Effector memory CD8-positive, alpha-beta T cell (primary cell): ENCODE measurements at places on chromosomes 6 and 20.

GRCh38 chr6:16956361-16956760 lies 145.5 kb upstream of the STMND1 start:
- DNase-seq: no peak

- no peak for DNase-seq
Measured at GRCh38 chr6:127969701-127970100, 68.8 kb upstream of the THEMIS start.

GRCh38 chr20:20772497-20773085 lies 60.1 kb upstream of the RALGAPA2 start:
- no peak for DNase-seq

DNA sequence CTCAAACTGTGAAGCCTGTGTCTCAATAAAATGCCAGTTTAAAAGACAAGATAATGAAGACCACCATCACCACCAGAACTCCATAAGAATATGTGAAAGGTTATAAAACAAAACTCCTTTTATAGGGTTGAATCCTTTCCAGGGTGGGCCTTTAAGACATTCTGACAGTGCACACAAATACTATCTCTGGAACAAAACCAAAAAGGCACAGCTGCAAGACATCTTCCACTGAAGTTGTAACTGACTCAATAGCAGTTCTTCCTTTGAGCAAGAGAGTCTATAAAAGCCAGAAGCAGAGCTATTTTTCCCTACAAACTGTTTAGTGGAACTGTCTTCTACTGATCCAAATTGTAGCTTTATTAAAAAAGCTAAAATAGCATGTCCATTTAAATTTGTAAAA lies 81.6 kb downstream of the EPB41L2 start:
- DNase-seq: no peak

GRCh38 chr20:59378396-59378795 lies 78.0 kb downstream of the EDN3 start:
- no peak for DNase-seq

- DNase-seq: no peak
Measured at GRCh38 chr6:5751525-5752390, 255.0 kb downstream of the NRN1 start.

GRCh38 chr6:167073679-167074274 lies 49.1 kb upstream of the CCR6 start:
- DNase-seq: no peak

DNA sequence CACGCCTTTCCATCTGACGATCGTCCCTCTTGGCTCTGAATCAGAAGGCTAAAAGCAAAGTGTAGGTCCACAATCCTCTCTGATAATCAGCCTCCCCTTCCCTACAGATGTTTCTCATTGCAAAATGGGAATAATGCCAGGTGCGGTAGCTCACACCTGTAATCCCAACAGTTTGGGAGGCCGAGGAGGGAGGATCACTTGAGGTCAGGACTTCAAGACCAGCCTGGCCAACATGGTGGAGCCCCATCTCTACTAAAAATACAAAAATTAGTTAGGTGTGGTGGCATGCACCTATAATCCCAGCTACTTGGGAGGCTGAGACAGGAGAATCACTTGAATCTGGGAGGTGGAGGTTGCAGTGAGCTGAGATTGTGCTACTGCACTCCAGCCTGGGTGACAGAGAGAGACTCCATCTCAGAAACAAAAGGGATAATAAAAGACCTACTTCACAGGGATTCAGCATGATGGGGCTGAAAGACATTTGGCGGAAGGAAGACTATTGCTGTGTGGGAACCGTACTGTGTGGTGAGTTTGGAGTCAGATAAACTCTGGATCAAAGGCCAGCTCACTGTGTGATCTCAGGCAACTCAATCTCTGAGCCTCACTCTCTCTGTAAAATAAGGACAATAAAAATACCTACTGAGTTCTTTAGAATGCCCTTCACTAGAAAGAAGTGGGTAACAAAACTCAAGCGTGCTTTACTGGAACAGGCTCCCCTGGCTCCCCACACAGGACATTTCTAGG lies 15.9 kb upstream of the SLC9A8 start:
- DNase-seq: no peak

DNA sequence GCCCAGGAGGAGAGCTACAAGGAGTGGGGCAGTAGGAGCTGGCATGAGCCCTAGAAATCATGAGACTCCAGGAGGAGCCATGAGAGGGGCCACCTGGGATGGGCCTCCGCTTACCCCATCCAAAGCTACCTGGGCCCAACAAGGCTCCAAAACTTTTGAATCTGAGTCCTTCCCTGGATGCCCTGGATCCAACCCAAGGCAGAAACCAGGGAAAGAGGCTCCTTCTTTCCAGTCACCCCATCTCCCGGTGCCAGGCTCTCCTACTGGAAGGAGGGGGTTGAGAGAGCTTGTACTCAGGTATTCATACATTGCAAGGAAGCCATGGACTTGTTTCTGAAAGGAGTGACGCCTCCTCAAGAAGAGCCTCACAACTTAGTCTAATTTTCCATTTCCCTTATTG lies 7.8 kb upstream of the SIRPG start:
- no peak for DNase-seq

- DNase-seq: no peak
Measured at GRCh38 chr6:50945789-50946188, 127.1 kb downstream of the TFAP2B start.

DNA sequence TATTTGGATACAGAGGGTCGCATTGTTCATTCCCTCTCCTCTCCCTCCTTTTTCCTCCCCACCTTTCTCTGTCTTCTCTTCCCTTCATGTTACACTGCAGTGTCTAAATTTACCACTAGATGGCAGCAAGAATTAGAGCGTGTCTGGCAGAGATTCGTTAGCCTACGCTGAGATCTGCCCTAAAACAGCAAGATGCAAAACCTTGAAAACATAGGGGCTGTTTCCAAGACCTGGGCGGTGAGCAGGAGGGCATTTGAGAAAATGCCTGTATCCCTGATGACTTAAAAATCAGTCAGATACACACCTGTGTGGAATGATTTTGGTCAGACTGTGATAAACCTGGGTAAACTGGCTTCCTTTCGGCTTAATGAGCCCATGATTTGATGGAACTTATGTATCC lies 101.5 kb upstream of the ISM1 start:
- peak; percentile 43 for DNase-seq
